ENCODE measurements at places on chromosomes 7 and 10.

DNA sequence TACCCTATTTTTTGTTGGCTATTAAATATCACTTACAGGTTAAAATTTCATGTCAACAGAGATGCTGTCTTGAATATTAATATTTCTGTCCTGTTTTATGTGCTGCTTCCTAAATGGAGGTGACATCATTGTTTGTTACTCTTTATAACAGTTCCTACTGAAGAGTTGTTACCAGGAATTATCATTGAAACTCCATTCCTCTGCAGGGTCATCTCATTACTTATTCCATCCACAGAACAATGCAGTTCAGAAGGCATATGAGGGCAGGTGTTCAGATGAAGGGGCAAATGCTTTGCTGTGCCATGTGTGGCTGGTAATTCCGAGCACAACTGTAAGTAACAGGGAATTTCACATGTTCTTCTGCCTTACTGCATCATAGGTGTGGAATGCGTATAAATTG lies 113.4 kb downstream of the ANK3 start:
- no peak overlapping the region for H3K4me3 ChIP-seq
- no peak overlapping the region for H3K27ac ChIP-seq
- H3K27me3 ChIP-seq = no peaks in the 10 kb centered on the region
- H3K4me1 ChIP-seq = no peaks in the 10 kb centered on the region
- DNase-seq = no peak

GRCh38 chr10:51501396-51501795 lies 198.0 kb downstream of the CSTF2T start:
- no peak overlapping the region for H3K27ac ChIP-seq
- H3K4me1 ChIP-seq = no peaks in the 10 kb centered on the region
- H3K4me3 ChIP-seq = no peak overlapping the region
- DNase-seq = no peak
- no peaks in the 10 kb centered on the region for H3K27me3 ChIP-seq

- no peak for DNase-seq
- no peak overlapping the region for H3K4me3 ChIP-seq
- no peaks in the 10 kb centered on the region for H3K27me3 ChIP-seq
- no peak overlapping the region for H3K27ac ChIP-seq
- H3K36me3 ChIP-seq = no peaks in the 10 kb centered on the region
- H3K4me1 ChIP-seq = no peaks in the 10 kb centered on the region
Observed at GRCh38 chr7:151805191-151805590, 71.7 kb downstream of the PRKAG2 start.

GRCh38 chr7:105811189-105811847 lies 65.1 kb downstream of the ATXN7L1 start:
- H3K36me3 ChIP-seq = no peaks in the 10 kb centered on the region
- H3K27ac ChIP-seq = no peak overlapping the region
- DNase-seq = no peak
- no peak overlapping the region for H3K4me3 ChIP-seq
- H3K27me3 ChIP-seq = no peaks in the 10 kb centered on the region
- H3K4me1 ChIP-seq = no peaks in the 10 kb centered on the region

- no peaks in the 10 kb centered on the region for H3K36me3 ChIP-seq
- H3K27me3 ChIP-seq = no peaks in the 10 kb centered on the region
- no peak overlapping the region for H3K4me3 ChIP-seq
- no peak overlapping the region for H3K27ac ChIP-seq
Observed at GRCh38 chr7:102896585-102896984, 16.2 kb upstream of the LRRC17 start.

DNA sequence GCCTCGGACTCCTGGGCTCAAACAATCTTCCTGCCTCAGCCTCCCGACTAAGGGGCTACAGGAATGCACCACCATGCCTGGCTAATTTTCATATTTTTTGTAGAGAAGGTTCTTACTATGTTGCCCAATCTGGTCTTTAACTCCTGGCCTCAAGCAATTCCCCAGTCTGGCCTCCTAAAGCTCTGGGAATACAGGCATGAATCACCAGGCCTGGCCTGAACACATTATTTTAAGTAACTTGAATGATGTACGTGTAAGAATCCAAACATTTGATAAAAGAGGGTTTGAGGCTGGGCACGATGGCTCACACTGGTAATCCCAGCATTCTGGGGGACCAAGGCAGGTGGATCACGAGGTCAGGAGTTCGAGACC lies 13.0 kb upstream of the BAMBI start:
- no peak overlapping the region for H3K27ac ChIP-seq
- no peaks in the 10 kb centered on the region for H3K36me3 ChIP-seq
- no peak overlapping the region for H3K4me3 ChIP-seq
- no peaks in the 10 kb centered on the region for H3K4me1 ChIP-seq
- no peak for DNase-seq
- peaks cover 3% of the 10 kb centered on the region for H3K27me3 ChIP-seq

GRCh38 chr7:24974026-24974832 lies 5.7 kb downstream of the OSBPL3 start:
- H3K4me1 ChIP-seq = no peaks in the 10 kb centered on the region
- no peaks in the 10 kb centered on the region for H3K27me3 ChIP-seq
- H3K4me3 ChIP-seq = no peak overlapping the region
- no peak overlapping the region for H3K27ac ChIP-seq
- no peak for DNase-seq

DNA sequence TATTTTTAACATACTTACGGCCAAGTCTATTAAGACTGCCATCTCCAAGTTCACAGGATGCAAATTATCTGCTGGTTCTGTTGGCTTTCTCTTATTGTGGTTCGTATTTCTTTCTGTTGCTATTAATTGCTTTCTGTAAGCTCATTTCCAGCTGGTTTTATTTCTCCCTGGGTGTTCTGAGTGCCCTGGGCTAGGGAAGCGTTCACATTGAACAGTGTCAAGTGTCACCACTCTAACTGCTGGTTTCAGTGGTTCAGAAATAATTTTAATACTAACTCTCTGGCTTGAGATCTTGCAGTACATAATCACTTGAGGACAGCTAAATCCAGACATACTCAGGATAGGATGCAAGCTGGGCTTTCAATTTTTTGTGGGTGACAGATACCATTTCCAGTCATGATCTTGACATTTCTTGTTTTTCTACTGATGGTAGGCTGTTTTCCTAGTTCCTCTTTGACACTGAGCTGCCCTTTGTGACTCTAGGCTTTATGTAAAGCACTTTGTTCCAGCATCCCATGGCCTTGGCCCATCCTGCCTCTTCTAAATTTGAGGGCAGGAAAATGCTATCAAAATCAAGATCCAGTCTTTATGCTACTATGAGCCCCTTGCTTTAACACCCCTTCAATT lies 117.6 kb downstream of the SNX13 start:
- no peak overlapping the region for H3K27ac ChIP-seq
- H3K4me3 ChIP-seq = no peak overlapping the region
- H3K27me3 ChIP-seq = no peaks in the 10 kb centered on the region
- H3K36me3 ChIP-seq = no peaks in the 10 kb centered on the region
- DNase-seq = no peak
- H3K4me1 ChIP-seq = no peaks in the 10 kb centered on the region

DNA sequence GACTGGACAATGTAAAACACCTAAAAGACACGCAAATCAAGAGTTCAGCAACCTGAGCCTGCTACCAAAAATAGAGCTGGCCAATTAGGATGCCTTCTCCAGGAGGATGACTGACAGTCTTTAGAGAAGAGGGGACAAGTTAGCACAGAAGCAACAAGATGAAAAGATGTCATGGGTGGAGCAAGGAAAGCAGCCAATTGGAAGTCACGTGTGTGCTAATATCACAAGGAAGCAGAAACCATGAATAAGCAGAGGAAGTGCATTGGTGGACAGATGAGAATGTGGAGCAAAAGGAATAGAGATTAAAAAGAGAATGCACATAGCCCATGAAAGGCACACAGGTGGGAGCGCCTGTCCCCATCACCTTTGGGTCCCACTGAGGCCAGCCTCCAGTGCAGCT lies 148.1 kb downstream of the SLC25A13 start:
- peaks cover 3% of the 10 kb centered on the region for H3K4me1 ChIP-seq
- H3K27me3 ChIP-seq = no peaks in the 10 kb centered on the region
- H3K36me3 ChIP-seq = peaks cover 9% of the 10 kb centered on the region
- no peak for DNase-seq
- H3K4me3 ChIP-seq = no peak overlapping the region
- H3K27ac ChIP-seq = no peak overlapping the region

DNA sequence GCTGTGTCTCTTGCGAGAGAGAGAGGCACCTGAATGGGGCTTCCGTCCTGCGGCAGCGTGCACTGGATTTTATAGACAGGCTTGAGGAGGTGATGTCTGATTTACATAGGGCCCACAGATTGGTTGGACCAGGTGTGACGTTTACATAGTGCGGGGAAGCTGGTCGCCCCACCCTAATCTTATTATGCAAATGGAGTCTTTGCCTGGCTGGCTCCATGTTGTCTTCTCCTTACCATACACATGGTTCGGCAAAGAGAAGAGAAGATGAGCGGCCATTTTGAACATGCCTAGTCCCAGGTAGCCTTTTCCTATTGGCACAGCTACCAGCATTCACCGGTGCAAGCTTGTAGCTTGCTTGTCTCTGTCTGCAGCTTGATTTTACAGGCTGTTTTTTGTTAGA lies 238.5 kb upstream of the GALNT17 start:
- no peak for DNase-seq
- no peaks in the 10 kb centered on the region for H3K36me3 ChIP-seq
- no peaks in the 10 kb centered on the region for H3K27me3 ChIP-seq
- no peak overlapping the region for H3K4me3 ChIP-seq

GRCh38 chr7:27091105-27091504 lies 4.7 kb downstream of the HOXA1 start:
- H3K27me3 ChIP-seq = peaks cover 9% of the 10 kb centered on the region
- no peaks in the 10 kb centered on the region for H3K36me3 ChIP-seq
- H3K27ac ChIP-seq = no peak overlapping the region

GRCh38 chr10:32056136-32057035 lies at the start of gene KIF5B:
Gene KIF5B, minus strand, starts transcription at chr10:32056425. Its CDS starts 452 bp downstream, at chr10:32055973.
- DNase-seq = peak; percentile 95
- no peaks in the 10 kb centered on the region for H3K36me3 ChIP-seq
- no peaks in the 10 kb centered on the region for H3K27me3 ChIP-seq

DNA sequence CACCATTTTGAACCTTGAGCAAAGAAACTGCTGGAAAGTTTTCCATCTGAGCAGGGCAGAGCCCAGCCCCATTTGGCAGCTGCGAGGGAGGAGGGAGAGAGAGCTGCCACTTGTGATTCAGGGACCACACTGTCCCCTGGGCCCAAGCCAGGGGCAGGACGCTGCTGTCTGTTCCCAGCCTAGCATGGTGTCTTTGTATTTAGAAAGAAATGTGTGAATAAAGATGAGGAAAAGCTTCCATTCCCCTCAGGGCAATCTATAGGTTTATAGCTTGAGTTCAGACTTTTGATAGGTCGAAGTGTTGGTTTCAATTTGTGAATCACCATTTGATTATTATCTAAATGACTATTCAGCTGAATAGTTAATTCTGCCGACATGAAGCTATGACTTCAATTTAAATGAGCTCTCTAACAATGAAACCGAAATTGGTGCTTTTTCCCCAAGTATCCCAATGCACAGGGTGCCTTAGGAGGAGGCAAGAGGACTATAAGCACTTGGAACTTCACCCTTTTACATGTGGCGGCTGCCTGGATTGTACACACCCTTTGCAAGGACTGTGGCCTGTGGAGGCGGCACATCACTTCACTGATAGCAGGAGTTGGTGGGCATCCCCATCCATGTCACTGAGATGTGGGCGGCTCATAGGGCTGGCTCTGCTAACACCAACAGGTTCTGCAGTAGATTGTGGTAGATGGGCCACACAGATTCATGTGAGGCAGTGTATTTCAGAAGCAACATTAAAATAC lies 223.5 kb downstream of the CCDC3 start:
- H3K4me1 ChIP-seq = no peaks in the 10 kb centered on the region
- DNase-seq = no peak
- H3K27me3 ChIP-seq = peaks cover 7% of the 10 kb centered on the region
- no peak overlapping the region for H3K4me3 ChIP-seq
- no peaks in the 10 kb centered on the region for H3K36me3 ChIP-seq

GRCh38 chr7:35032166-35032565 lies 5.1 kb downstream of the DPY19L1 start:
- no peaks in the 10 kb centered on the region for H3K36me3 ChIP-seq
- H3K4me3 ChIP-seq = no peak overlapping the region
- no peak for DNase-seq
- no peak overlapping the region for H3K27ac ChIP-seq

DNA sequence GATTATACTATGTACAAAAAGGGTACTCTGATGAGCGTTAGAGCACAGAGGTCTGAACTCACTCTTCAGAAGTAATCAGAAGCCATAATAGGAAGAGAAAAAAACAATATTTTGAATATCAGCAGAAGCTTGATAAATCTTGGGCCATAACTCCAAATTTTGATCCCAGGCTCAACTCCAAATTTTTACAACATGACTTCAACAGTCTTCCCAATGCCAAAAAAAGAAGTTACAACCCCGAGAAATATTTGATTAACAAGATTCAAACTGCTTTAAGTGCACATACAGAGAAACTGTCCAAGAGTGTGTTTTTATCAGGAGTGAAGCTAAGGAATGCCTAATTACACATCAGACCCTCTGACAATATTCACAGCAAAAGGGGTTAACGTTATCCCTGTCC lies 7.5 kb downstream of the MPP7 start:
- DNase-seq = no peak
- H3K36me3 ChIP-seq = no peaks in the 10 kb centered on the region
- peaks cover 4% of the 10 kb centered on the region for H3K4me1 ChIP-seq
- H3K27me3 ChIP-seq = peaks cover 3% of the 10 kb centered on the region
- H3K27ac ChIP-seq = no peak overlapping the region

DNA sequence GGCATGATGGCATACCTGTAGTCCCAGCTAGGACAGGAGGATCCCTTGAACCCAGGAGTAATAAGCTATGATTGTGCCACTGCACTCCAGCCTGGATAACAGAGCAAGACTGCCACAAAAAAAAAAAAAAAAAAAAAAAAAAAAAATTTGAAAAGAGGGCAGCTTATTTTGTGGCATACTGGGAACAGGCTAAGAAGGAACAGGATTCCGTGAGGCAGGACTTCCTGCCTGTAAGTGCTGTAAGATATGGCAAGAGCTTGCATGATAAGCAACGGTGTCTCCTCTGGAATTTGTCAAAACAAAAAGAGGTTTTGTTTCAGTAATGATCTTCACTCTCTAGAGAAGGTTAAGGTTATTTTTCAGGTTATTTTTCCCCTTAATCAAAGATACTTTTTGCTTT lies 101.1 kb downstream of the ABCC2 start:
- DNase-seq = no peak
- no peak overlapping the region for H3K27ac ChIP-seq
- no peaks in the 10 kb centered on the region for H3K4me1 ChIP-seq

- no peak overlapping the region for H3K27ac ChIP-seq
- peaks cover 2% of the 10 kb centered on the region for H3K4me1 ChIP-seq
- H3K36me3 ChIP-seq = no peaks in the 10 kb centered on the region
- H3K27me3 ChIP-seq = no peaks in the 10 kb centered on the region
- no peak for DNase-seq
- no peak overlapping the region for H3K4me3 ChIP-seq
Observed at GRCh38 chr10:84395581-84395980, 67.2 kb downstream of the CCSER2 start.

Measured in lung (tissue), 17 donors.